ENCODE measurements at places on chromosomes 1 and 21.

GRCh38 chr21:35427320-35428000, 378.4 kb upstream of the RUNX1 start:
- no peak for DNase-seq

- DNase-seq, result no peak
Observed at GRCh38 chr1:163427279-163427678, 105.5 kb downstream of the NUF2 start.

DNA sequence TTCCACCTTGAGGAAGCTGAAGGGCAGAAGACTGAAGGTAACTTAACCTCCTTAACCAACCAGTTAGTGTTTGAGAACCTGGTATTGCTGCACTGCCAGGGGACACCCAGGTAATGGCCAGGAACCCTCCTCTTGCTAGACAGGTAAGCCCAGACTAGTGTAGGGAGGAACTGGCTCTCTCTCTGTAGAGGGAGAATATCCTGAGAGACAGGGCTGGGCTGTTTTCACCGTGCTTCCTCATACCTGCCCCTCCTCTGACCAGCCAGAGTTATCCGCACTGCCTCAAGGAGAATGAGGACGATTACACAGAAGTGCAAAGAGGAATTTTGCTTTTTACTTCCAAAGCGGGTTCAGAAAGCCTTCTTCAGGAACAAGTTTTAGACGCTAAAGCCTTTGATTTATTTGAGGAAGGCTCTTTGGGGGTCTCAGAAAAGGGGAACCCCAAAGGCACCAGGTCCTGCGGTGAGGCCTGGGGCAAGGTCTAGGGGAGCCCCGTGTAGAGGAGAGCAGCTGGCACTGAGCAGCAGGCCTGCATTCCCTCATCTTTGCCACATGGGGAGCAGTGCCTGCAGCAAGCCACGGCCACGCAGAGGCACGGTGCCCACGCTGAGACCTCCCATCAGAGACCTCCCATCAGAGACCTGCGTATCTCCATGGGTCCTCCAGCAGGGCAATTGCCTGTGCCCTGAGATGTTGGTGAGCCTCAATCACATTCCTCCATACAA, 13.5 kb downstream of the GNG4 start:
- no peak for DNase-seq

DNA sequence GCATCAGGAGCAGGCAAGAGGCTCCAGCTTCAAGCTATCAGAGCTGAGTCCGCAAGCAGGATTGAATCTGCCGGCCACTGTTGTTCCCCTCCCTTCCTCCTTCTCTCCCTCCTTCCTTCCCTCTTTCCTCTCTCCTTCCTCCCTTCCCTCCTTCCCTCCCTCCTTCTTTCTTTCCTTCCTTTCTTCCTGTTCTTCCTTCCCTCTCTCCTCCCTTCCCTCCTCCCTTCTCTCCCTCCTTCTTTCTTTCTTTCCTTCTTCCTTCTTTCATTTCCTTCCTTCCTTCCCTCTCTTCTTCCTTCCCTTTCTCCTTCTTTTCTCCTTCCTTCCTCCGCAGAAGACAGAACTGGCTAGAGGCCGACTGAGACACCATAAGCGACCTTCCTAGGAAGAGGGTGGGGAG, 534.0 kb downstream of the NPHP4 start:
- no peak for DNase-seq

DNA sequence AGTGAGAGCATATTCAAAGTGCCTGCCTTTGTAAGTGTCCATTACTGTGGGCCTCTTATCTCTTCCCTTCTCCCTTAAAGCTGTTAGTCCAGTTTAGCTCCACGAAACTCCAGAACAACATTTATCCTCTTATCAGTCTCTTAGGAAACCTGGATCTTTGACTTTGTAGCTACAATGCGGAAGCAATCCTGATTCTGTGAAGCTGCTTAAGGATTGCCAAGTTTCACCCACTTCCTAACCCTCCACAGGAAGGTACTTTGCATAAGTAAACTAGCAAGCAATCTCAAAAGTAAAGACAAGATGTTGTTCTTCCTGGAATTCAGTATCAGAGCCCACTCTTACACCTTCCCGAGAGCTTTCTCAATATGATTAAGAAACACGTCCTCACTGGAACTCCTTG, 164.9 kb upstream of the USP25 start:
- no peak for DNase-seq

DNA sequence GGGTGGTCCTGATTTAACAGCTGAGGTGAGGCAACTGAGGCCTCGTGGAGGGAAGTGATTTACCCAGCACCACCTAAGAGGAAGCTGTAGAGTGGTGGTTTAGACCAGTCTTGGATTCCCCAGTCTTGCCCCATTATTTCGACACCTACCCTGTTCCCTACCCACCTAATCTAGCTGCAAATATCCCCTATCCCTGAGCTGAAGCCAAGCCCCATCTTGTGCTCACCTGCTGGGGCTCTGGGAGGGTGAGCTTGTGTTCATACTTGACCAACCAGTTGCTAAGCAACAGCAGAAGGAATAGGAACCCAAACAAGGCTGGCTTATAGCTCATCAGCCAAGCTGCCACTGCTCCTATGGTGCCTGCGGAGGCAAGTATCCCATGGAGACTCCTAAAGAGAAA, 2.0 kb downstream of the TEX46 start:
- DNase-seq, result no peak

All from activated CD4-positive, alpha-beta T cell treated with anti-CD3 and anti-CD28 coated beads, Interleukin-2, amount 50 U/mL, for 4 hours (primary cell).